ENCODE measurements at places on chromosomes 1 and 21.
A peak's percentile ranks its signal among the peaks of the same experiment; 100 is the strongest.

- DNase-seq, result no peak
Observed at GRCh38 chr1:226690460-226690982, 48.6 kb downstream of the ITPKB start.

DNA sequence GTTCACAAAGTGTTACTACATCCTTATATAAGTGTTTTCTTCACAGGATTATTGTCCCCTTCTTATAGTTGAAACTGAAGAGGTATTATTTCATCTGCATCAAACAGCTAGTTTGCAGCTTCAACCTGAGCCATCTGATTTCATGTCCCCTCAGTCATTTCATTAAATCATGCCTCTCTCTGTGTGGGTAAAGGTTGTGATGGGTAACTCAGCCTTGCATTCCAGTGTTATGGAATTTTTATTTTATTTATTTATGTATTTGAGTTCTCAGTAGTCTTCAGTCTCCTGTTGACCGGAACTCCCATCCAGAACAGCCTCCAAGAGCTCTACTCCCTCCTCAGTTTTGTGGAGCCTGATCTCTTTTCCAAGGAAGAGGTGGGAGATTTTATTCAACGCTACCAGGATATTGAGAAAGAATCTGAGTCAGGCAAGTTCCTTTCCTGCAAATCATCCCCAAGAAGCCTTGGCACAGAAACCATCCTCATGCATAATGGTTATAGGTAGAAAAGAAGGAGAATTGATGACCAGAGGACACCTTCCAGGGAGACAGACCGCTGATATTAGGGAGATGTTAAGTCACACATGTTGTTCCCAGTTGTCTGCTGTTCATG is 21.8 kb downstream of the CHD1L start:
- DNase-seq, result no peak

GRCh38 chr1:22039594-22040285 is 12.8 kb upstream of the CDC42 start:
- DNase-seq, result peak; percentile 85

GRCh38 chr1:28309702-28310101 is 19.1 kb upstream of the MED18 start:
- DNase-seq, result no peak

DNA sequence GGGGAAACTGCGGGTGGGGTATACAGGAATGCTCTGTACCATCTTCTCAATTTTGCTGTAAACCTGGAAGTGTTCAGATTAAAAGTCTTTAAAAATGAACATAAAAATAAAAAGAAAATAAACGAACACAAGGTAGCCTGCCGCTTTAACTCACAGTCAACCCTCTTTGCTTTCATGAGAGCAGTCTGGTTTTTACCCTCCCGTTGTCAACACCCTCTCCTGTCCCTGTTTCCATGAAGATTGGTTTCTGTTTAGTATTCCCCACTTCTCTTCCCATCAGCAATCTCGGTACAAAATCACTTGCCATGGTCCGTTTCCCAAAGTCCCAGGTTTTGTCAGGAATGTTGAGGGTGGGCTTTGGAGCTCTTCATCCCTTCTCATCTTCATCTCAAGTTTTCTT is 28.8 kb downstream of the MT1HL1 start:
- no peak for DNase-seq

DNA sequence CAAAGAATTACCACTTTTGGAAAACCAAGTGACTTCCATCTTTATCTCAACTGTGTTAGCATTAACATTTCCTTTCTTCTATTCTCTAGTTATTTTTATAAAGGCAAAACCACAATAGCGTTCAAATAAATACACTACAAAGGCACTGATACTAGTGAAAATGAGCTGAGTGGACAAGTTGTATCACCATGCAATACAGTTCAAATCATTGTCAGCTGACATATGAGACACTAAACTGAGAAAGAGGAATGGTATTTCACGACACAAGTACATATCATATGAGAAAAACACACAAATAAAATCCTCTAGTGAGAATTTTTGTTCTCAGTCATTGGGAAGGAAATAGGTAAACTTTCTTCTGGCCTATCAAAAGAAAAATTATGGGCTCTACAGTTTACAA is 26.2 kb downstream of the ENAH start:
- no peak for DNase-seq

DNA sequence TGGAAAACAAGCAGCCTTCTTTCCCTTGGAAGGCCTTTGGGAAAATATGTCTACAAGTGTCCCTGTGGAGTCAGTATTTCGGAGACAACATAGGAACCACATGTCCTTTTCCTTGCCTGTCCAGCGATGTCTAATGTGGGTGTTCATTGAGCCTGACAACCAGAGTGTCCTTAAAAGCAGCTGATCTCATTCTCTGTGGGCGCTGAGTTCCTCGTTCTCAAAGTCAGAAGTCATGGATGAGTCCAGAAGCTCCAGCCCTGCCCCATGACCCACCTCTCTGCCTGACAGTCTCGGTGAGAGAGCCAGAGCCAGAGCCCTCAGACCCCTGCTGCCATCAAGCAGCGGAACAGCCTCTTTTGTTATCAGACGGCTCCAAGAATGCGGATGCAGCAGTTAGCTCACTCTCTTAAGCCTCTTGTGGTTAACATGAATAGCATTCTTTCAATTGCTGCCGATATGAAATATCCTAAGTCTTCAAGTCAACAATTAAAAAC is 329.2 kb downstream of the TGFB2 start:
- DNase-seq, result no peak

GRCh38 chr21:19236209-19236608 is 832.6 kb upstream of the TMPRSS15 start:
- no peak for DNase-seq

GRCh38 chr1:62176597-62177312 is 17.9 kb upstream of the L1TD1 start:
- no peak for DNase-seq

All from GM10248 (cell line).